ENCODE measurements at places on chromosomes 6 and 20. TPM values are rescaled to one million over a fixed set of nuclear protein-coding genes. Genes with fewer than 3 reads are reported as not detected.

DNA sequence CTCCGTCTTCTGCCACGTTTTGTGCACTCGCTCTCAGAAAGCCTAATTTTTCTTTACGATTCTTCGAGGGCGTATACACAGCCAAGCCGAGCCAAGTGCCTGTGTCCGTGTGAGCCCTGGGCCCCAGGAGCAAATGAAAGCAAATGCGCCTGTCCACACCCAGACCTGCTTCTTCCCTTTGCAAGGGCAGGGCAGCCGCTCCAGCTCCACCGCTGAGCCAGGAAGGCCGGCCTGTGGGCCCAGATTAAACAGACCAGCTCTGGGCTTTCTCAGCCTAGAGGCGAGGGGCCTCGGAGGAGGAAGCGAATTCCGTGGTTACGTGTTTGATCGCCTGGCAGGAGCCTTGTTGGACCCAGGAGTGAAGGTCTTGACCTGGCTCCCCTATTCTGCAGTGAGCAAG is 184.6 kb downstream of the SMOC2 start:
- no peak for DNase-seq

- no peak for DNase-seq
Measured at GRCh38 chr6:35188886-35189285, 24.9 kb upstream of the SCUBE3 start.

DNA sequence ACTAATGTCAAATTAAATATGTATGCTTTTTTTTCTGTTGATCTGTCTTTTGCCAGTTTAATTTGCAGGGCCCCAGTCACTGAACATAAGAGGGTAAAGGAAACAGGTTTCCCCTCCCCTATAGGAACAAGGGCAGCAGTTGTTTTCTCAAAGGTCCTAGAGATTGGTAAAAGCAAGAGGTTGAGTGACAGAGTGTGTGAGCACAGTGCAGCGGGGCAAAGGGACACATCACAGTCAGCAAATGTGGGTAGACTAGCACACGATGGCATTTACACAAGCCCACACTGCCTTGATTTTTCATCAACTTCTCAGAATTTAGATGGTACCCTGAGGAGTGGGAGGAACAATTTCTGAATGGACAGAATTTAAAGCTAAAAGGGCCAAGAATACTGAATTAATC is 138.7 kb upstream of the MYLIP start:
- no peak for DNase-seq

DNA sequence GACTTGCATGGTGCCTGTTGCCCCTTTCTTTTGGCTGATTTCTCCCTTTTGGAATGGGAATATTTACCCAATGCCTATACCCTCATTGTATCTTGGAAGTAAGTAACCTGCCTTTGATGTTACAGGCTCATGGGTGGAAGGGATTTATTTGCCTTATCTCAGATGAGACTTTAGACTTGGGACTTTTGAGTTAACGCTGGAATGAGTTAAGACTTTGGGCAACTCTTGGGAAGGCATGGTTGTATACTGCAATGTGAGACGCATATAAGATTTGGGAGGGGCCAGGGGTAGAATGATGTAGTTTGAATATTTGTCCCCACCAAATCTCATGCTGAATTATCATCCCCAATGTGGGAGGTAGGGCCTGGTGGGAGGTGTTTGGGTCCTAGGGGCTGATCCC is 75.5 kb downstream of the SYCP2 start:
- no peak for DNase-seq

DNA sequence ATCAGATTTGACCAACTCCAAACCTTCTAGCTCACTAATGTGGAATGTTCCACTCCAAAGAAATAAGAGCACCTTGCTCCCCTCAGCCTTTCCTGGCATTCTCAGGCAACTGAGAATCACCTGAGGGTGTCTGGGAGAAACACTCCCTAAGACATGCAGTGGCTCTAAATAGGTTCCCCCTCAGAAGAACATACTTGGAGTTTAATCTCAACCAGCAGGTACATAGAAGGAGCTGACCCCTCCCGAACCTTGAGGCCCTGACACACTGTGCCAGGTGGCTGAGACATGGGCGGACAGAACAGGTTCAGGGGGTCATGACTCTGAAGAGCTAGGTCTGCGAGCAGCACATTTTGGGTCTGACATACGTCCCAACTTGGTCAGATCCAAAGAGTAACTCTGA is 107.6 kb upstream of the MAP3K4 start:
- no peak for DNase-seq

The ASXL1 gene
- 48.4 TPM for total RNA-seq

DNA sequence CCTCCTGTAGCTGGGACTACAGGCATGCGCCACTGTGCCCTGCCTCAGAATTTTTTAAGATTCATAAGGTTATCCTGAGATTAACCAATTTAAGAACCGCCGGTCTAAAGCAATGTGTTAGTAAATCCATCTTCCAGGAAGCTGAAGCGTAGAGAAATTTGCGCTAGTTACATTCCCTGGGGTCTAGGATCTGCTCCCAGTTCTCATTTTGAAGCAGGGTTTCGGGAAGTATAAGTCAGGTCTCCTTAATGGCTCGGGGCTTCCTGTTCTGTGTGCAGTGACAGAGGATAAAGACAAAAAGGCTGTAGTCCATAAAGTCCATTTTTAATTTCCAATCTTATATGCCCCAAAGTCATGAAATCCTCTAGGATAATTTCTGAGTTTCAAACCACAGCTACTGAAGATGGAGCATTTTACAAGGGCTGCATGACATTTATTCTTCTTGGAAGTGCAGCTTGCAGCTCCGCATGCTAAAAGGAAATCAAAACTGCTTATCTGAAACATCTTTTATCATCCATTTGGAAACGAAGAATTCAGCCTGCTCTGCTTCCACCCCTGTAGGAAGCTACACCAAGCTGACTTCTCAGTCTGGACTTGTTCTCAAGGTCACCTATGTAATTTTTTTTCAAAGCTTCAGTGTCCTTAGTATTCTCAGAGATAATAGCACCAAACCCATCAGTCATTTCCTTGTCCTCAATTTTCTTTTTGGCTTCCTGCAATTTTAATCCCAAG is 326.1 kb downstream of the PRL start:
- peak; percentile 32 for DNase-seq

The PI16 gene
- not detected for total RNA-seq

DNA sequence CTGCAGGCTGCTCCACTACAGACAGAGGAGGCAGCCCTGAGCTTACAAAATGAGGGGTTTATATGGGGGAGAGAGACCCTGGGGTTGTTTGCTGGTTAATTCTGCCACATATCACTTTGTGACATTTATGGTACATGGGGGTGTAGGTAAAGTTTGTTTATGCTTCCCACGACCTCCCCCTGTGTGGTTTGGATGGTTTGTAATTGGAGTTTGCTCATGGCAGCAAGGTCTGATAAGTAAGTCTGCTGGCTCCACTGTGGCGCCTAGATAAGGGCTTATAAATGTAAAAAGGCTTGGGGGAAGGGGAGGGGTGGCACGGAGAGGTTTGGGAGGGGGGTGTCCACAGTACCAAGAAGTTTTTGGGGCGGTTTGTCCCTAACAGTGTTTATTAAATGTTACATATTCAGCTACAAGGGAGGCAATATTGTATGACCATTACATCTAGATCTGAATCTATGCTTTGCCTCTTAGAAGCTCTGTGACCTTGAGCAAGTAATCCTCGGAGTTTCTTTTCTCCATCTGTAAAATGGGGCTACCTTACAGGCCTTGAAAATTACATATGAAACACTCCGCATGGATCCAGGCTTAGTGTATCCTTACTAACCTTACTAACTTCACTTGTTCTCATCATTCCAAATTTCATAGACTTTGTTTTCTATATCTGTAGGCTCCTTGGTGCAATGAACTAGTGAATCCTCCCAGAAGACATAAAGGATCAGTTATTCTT is 204.8 kb upstream of the NOX3 start:
- no peak for DNase-seq
